ACHN (cell line): ENCODE measurements at places on chromosomes 16 and 17.
A peak's percentile ranks its signal among the peaks of the same experiment; 100 is the strongest.

DNA sequence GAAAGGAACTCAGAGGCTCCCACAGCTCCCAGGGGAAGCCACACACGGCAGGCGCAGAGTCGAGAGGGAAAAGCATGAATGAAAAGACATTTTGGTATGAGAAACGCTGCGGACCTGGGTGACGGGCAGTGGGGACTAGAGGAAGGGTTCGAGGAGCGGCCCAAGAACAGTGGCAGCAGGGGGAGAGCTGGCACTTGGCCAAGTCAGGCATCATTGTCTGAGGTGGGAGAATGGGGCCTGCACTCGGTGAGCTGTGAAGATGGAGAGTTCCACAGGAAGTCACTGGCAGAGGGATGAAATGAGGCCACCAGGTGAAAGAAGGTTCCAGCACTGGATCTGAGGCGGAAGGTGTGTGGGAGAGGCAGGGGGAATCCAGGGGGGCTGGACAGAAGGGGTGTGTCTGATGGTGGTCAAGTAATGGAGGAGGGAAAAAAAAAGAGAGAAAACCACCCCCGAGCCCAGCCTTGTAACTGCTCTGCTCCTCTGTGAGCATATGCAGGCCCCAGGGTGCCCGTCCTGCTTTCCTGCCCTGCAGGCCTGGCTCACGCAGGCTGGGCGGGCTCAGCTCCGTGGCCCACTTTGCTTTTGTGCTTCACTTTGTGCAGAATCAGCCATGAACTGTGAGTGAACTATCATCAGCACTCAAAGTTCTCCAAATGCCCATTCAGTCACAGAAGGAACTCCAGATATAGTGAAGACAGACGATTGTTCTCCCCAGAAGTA lies 31.8 kb downstream of the TMEM204 start:
- no peak for DNase-seq

- DNase-seq: no peak
Measured at GRCh38 chr16:9124444-9124843, 33.0 kb downstream of the HAPSTR1 start.

GRCh38 chr17:61689610-61690180 lies 98.7 kb upstream of the NACA2 start:
- DNase-seq: peak; percentile 32

- DNase-seq: no peak
Measured at GRCh38 chr17:28364665-28365363, at the start of gene SEBOX. SEBOX (minus strand) TSS chr17:28365199; CDS start chr17:28365151, 48 bp downstream.

- no peak for DNase-seq
Measured at GRCh38 chr16:14098081-14098480, 27.0 kb downstream of the MRTFB start.

DNA sequence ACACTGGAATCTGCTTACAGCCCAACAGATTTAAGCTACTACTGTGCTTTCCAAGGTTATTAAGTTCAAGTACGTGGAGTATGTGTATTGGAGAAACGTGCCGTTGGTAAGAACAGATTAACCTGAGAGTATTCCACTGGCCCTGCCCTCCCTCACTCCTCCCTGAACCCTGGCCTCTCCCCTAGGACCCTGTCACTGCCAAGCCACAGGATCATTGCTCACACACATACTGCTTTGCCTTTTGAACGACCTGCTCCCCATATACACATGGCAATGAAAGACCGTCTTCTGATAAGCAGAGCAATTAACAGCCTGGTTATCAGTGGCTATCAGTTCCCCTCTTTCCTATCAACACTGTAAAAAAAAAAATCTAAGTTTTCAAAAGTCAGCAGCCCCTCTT lies 458.9 kb upstream of the DYNLRB2 start:
- no peak for DNase-seq

DNA sequence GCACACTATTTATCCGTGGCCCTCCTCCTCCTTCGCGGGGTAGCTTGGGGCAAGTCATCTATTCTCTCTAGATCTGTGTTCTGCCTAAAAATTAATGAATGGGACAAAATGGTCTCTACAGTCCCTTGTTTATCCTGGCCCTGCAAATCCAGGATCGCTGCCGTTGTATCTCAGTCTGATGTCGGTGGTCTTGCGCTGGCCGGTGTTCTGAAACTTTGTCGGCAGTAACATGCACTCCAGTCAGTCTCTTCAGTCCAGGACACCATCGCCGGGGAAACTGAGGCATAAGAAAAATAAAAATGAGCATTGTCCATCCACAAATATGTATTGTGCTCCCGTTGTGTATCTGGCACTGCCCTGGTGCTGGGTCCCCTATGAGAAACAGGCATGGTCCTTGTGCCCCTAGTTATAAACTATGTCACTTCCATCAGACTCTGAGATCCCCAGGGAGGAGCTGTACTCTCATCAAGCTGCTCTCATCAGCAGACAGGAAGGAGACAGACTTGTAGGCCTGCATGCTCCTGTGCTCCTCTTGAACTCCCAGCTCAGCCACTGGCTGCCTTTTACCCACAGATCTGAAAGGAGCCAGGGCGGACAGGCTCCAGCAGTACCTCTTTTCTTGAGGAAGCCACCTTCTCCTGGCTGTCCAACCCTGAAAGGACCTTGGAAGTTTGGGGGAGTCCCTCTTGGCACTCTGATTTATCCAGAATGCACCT lies 13.7 kb upstream of the CA4 start:
- DNase-seq: no peak

- DNase-seq: no peak
Measured at GRCh38 chr16:86505185-86505898, 5.0 kb upstream of the FOXF1 start.

DNA sequence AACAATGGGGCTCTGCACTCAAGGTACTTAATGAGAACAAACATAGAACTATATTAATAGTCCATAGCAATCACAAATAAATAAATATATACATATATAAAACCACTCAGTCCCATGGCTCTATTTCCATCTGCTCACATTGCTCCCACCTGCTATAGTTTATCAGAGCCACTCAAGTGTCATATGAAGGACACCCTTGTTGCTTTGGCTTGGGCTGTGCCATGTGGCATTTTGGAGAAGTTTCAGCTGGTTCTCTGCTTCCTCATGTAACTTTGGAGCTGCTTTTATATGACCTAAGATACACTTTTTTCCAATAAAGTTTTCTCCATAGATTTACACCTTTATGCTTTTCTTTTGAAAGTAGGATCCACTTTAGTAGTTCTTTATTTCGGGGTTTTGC lies 126.4 kb downstream of the KCNJ2 start:
- DNase-seq: no peak

DNA sequence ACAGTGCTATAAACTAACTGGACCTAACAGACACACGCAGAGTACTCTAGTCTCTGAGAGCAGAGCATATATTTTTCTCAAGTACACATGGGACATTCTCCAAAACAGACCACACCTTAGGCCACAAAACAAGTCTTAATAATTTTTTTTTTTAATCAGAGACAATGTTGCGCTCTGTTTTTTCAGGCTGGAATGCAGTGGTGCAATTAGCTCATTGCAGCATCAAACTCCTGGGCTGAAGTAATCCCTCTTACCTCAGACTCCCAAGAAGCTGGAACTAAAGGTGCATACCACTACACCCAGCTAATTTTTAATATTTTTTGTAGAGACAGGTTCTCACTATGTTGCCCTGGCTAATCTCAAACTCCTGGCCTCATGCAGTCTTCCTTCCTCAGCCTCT lies 37.7 kb downstream of the ULK2 start:
- DNase-seq: no peak

GRCh38 chr17:59347975-59348391 lies 16.5 kb downstream of the YPEL2 start:
- no peak for DNase-seq

GRCh38 chr16:81545470-81546250 lies 101.1 kb downstream of the CMIP start:
- no peak for DNase-seq

DNA sequence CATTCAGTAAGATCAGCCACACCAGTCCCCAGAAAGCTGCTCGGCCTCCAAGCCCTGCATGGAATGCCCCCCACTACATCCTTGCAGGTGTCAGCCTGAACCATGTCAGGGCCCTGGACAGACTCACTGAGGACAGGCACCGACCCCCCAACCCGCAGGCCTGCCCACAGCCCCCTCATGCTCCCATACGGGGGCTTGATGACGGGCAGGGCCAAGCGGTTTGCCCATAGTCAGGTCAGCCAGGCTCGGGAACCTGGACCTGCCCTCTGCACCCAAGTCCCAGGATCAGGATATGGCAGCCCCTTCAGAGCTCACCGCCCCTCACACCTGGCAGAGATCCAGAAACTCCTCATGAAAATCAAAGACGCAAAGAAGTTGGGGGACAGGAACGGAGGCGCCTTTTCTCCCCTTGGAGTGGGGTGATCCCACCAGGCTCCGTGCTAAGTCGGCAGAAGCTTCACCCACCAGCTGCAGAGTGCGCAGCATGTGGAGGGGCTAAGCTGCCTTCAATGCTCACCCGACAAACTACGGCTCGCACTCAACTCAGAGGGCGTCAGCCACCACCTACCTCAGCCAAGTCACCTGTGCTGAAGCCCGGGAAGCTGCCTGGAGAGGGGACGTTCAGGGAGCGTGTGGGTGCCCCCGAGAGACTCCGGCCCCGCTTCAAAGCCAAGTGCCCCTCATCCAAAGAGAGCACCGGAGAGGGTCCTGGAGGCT lies 26.5 kb downstream of the GNPTG start:
- DNase-seq: no peak

- DNase-seq: peak; percentile 79
Measured at GRCh38 chr16:23182206-23182678, 303 bp upstream of the SCNN1G start.

- DNase-seq: no peak
Measured at GRCh38 chr16:81676066-81676882, 102.8 kb upstream of the PLCG2 start.

DNA sequence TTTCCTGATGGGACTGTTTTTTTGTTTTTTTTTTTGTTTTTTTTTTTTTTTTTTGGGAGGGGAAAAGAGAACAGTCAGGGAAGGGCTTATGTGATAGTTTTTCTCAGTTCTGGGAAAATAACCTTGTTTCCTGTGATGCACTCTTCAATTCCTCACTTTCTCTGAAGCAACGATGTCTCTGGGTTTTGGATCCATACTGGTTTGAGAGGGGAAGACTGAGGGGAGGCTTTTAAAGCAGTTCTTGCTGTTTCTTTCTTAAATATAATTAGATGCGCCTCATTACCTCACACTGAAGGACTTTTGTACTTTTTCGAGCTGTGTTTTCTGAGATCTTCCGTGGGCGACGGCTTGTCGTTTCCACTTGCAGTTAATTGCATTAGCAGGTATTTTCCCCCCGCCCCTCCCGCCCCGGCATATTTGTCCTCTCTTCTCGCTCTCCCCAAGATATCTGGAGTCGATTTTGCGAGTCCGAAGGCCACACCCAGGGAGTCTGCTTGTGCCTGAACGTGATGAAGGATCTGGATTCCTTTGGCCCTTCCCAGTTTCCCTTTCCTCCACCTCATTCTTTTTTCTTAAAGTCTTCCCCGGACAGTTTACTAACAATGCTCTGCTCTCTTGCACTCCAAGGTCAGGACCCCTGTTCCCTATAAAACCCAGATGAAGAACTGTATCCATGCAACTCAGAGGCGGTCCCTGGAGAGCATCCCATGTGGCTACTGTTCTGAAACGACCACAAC lies 125.2 kb upstream of the ZFHX3 start:
- DNase-seq: no peak

GRCh38 chr16:72511171-72511570 lies 339.2 kb upstream of the PMFBP1 start:
- no peak for DNase-seq

- peak; percentile 78 for DNase-seq
Measured at GRCh38 chr17:19447085-19447583, 36.1 kb downstream of the RNF112 start.

GRCh38 chr16:21654466-21654865 lies 2.1 kb upstream of the IGSF6 start:
- DNase-seq: no peak

DNA sequence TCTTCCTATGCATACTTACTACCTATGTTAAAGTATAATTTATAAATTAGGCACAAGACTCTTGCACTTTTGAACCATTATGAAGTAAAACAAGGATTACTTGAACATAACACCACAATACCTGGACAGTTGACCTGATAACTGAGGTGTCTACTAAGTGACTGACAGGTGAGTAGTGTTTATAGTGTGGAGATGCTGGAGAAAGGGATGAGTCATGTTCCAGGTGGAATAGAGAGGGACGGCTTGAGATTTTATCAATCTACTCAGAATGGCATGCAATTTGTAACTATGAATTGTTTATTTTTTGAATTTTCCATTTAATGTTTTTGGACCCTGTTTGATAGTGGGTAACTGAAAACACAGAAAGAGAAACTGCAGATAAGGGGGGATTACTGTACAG lies 287.6 kb downstream of the MAP2K6 start:
- DNase-seq: no peak

GRCh38 chr17:17496189-17497064 lies at the start of gene RASD1:
RASD1 (minus strand) TSS chr17:17496395; CDS start chr17:17496181, 214 bp downstream.
- DNase-seq: peak; percentile 84

GRCh38 chr17:733743-734142 lies 1.3 kb downstream of the TLCD3A start:
- DNase-seq: no peak

- DNase-seq: no peak
Measured at GRCh38 chr16:27205423-27206065, 2.2 kb downstream of the KDM8 start.

GRCh38 chr16:65410801-65411200 lies 288.9 kb upstream of the CDH11 start:
- DNase-seq: no peak

DNA sequence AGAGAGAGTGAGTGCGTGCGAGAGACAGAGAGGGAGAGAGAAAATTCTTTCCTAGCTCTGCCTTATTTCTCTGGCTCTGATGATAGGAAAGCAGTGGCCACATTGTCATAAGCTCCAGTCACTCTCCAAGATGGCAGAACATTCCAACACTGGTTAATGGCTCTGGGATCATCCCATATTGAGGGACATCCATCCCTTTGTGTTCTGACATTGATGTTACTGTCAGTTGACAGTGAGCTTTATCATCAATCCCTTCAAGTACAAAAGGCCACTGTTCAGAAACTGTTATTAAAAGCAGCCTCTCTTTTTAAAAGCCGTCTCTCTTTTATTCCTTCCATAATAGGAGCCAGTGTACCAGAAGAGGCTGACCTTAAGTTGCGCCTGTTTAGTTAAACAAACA lies 1084.9 kb upstream of the RBFOX1 start:
- DNase-seq: no peak

DNA sequence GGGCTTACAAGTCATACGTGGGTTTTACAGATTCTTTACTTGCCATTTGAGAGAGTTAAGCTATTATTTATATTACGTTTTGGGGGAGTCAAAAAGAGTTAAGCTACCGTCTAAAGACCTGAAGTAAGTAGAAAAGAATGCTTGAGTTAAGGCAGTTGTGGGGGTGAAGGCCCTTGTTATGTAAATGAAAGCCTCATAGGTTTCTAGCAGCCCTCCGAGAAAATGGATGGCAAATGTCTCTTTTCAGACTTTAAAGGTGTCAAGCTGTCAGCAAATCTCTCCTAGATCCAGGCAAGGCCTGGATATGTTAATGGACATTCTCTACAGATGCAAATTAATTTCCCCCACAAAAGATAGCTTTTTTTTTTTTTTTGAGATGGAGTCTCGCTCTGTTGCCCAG lies 7.2 kb upstream of the EIF4A3 start:
- DNase-seq: no peak
